ENCODE measurements at places on chromosomes 7 and 10.

GRCh38 chr7:34109936-34110780 lies 204.8 kb downstream of the BMPER start:
- DNase-seq: no peak

GRCh38 chr10:132448248-132448731 lies 51.3 kb downstream of the PWWP2B start:
- DNase-seq: no peak

- DNase-seq: no peak
Observed at GRCh38 chr10:51861051-51861450, 161.7 kb upstream of the CSTF2T start.

DNA sequence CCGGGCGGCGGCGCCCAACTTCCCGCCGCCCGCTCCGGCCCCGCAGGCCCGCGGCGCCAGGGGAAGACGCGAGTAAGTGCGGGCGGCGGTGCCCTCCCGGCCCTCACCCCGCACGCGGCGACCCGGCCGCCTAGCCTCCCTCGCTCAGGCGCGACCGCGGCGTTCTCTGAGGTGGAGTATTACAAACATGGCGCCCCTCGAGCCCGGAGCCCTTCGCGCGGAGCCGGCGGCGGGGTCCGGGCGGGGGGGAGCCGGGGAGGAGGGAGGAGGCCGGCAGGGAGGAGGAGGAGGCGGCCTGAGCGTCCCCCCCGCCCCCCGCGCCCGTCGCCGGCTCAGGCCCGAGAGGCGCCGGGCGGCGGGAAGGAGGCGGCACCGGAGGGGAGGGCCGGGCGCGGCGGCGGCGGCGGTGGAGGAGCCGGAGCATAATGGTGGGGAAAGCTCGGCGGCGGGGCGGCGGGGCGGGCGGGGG lies at the start of gene ZMYND11:
TSS of gene ZMYND11 (plus strand) at position 324 of the 469 bp plus-strand sequence. CDS start 44,558 bp downstream, outside the sequence.
- peak; percentile 57 for DNase-seq

- DNase-seq: no peak
Observed at GRCh38 chr7:33854178-33854577, 51.2 kb upstream of the BMPER start.

DNA sequence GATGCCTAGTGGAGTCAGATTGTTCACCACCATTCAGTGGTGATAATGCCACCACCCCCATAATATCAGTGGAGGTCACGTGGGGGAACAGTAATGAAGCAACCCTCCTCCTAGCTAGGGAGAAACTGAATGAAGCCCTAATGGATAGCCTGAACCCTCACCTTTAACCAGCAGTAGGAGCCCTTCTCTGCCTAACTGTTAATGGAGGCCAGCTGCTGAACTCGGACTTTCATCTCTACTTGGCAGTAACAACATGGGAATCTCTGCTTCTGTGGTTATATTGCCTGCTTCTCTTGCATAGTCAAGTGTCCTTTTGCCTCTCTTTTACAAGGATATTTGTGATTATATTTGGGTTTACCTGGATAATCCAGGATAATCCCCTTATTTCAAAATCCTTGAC lies 1097.9 kb downstream of the REEP3 start:
- DNase-seq: no peak

DNA sequence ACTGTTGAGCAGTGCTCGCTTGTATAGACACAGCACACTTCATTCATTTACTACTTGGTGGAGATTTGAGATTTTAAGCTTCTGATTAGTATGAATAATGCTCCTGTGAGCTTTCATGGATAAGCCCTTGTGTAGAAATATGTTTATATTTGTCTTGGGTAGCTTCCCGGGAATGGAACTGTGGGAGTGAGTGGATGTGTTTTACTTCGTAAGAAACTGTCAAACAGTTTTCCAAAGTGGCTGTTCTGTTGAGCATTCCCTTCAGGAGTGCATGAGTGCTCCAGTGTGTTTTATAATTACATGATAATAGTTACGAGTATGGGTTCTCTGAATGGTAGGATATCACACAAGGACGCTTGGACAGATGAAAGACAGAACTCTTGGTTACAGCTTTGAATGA lies 49.4 kb downstream of the VWC2 start:
- no peak for DNase-seq

DNA sequence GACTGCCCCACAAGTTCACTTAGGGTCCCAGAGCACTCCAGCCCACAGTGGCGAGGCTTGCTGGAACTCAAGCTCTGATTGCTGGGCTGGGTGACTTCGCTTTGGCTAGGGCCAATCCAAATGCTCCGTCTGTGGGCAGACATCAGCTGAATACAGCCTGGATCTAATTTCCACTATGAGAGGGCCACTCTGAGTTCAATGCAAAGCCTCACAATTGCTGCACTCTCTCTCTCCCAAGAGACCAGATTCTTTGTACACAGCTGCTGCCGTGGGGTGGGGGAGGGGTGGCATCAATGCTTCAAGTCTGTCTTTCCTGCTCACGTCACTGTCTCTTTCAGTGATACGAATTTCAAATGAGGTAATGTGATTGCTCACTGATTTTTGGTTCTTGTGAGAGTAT lies 47.3 kb upstream of the BPGM start:
- no peak for DNase-seq

DNA sequence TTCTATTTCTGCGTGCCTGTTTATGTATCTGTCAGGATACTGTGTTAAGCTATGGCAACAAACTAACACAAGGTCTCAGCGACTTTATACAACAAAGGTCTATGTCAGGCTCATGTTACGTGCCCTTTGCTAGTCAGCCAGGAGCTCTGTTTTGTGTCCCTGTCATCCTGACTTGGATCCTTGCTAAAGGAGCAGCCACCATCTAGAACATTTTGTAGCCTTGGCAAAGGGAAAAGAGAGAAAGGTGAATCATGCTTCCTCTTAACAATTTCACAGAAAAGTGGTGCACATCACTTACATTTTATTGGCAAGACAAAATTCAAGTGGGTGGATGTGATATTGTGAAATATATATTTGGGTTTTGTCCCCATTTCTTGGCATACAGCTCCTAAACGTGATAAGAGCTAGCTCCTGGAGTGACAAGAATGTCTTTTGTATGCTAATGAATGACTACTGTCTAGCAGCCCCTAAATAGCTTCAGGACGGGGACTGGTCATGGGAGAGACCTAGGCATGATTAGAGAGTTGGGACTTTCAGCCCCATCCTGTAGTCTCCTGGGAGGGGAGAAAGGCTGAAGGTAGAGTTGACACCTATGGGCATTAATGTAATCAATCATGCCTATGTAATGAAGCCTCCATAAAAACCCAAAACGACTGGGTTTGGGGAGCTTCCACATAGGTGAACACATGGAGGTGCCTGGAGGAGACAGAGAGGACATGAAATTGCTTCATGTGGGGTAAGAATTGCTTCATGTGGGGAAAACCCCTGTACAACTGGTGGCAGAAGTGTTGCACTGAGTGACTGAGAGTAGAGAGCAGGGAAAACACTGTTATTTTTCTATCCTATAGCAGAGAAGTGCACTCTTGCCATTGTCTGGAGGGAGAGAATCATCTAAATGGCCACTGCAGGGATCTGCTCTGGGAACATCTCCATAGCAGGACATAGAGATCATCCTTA lies 33.0 kb downstream of the MRPL32 start:
- DNase-seq: no peak

GRCh38 chr10:52615756-52616394 lies 156.7 kb downstream of the MBL2 start:
- no peak for DNase-seq

DNA sequence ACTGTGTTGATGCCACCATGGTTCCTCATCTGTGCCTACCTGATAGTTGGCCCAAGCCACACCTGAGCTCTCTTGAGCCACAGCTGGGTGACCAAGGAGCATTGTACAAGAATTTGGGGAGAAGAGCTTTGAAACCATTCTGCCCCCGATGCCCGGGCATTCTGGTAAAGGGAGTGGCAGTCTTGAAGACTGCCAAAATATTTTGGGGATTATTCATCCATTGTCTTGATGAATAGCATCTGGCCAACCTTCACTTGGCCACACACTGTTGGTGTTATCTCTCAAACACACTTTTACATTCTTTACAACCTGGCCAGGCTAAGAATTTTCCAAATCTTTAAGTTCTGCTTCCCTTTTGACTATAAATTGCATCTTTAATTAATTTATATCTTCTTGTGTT lies 113.1 kb upstream of the PCBD1 start:
- no peak for DNase-seq

GRCh38 chr10:19828278-19829049 lies 12.2 kb downstream of the PLXDC2 start:
- no peak for DNase-seq

DNA sequence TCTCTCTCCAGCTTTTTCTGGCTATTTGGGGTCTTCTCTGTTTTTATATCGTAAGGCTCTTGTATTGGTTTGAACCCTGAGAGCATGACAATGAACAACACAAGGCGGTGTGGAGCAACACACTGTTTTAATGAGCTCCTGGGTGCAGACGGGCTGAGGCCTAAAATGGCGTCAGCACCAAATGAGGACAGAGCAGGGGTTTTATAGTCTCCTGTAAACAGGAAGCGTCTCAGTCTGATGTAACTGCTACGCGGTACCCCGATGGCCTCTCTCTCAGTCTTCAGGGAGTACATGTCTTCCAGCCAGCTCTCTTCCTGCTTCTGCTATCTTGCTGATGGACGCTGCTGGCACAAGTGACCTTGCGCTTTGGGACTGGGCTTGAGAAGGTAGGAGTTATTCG lies 95.9 kb upstream of the CCDC71L start:
- DNase-seq: no peak

DNA sequence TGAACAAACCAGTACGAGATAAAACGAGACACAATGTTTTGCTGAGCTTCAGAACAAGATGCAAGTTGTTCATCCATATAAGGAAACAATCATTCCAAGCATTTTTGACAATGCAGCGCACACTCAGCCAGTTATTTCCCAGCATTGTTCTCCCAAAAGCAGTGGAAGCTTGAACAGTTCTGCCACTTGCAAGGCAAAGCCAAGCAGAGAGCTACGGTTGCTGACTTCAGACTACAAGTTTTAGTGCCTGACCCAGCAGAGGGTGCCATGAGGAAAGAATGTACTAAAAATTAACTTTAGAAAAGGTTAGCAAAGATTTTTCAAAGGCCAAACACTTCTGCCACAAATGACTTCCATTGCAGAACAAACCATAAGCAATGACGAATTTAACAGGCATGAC lies 152.5 kb downstream of the SLC25A13 start:
- DNase-seq: no peak

GRCh38 chr7:147022056-147022455 lies 905.5 kb downstream of the CNTNAP2 start:
- DNase-seq: no peak

DNA sequence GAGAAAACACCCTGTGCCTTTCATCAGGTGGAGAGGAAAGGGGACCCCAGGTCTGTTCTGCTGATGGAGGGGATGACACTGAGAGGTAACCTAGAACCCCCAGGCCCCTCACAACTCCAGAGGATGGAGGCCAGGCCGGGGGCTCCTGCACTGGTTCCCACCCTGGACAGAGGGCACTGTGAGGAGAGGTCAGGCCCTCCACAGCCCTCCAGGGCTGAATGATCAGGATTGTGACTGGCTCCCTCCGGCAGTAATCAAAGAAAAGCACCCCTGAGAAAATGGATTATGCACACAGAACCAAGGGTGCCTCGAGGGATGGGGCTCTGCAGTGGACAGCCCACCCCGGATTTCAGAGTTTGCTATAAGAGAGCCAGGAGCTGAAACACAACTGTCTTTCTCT lies 502.8 kb downstream of the TCERG1L start:
- no peak for DNase-seq

DNA sequence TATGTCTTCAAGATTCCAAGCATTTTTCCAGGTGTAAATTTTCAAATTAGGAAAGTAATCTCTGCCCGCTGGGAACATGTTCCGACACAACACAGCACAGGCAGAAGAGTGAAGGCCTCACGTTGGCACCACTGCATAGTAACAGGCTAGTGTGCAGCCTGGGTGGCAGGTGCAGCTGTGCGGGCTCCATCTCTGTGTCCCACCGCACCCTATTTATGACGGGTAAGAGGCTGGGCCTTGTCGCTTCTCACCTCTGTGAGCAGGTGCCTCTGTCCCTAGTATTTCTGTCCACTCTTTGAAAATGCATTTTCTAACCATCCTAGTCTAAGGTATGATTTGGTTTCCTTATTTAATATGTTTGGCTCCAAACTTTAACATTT lies 24.1 kb downstream of the VIPR2 start:
- DNase-seq: no peak

GRCh38 chr7:68176974-68177373 lies 1180.3 kb downstream of the TYW1 start:
- DNase-seq: no peak

DNA sequence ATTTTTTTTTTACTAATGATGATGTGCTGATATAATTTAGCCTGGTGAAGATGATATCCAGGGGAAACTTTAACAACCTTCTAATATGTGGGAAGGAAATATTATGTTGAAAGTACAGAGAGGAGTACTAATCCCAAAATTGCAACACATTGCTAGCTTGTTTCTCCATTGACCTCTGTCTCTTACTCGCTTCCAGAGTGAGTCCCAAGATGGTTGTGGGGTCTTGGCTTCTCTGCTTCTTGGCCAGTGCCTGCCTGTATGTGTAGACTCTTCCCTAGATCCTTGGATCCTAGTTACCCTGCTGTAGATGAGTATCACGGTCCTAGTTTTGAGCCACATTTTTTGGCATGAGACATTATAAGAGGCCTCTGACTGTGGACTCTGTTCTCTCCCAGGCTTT lies 17.5 kb downstream of the BMPER start:
- no peak for DNase-seq

DNA sequence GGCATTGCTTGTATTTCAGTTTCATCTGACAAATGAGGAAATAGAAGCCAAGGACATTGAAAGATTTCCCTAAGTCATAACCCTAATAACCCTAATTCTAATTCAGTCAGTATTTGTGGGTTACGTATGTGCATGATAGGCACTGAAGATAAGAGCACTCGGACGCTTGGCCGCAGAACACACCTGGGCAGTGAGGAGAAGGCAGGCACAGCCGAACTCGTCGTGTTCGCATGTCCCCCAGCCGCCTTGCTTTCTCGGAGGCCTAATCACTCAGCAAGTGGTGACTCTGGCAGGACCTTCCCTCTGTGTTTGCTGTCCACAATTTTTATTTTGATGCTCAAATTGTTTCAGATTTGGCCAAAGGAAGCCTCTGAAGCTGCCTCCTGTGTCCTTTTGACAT lies 23.7 kb downstream of the HKDC1 start:
- no peak for DNase-seq

DNA sequence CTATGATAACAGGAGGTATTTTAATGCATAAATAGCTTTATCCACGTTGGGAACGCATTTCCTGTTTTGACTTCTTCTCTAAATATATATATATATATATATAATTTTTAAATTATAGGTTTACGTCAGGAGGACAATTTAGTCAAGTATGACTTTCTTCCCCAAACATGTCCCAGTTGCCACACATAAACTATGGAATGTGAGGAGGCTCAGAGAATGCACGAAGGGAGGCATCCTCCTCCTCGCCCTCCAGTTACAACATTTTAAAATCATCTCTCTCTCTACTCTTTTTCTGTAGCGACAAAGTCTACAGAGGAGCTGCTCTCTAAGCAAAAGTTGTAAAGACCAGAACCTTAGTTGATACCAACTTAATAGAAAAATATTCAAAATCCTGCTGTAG lies 106.9 kb upstream of the LYZL1 start:
- DNase-seq: no peak

DNA sequence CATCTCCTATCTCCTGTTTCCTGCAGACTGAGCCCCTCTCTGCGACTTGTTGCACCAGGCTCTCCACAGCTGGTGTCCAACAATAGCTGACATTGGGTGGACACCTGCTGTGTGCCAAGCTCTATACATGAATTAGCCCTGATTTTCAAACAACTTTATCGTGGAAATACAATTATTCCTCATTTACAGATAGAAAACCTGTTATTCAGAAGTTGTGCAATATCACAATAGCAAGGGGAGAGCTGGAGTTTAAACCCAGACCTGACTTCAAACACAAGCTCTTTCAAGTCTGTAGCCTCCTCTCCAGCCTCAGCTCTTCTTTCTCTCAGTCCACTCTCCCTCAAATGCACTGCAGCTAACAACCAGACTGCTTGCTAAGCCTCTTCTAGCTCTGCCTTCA lies 168.8 kb downstream of the HECW1 start:
- DNase-seq: no peak
